ENCODE measurements at places on chromosomes 3 and 15. TPM values are rescaled to one million over a fixed set of nuclear protein-coding genes. Genes with fewer than 3 reads are reported as not detected.

DNA sequence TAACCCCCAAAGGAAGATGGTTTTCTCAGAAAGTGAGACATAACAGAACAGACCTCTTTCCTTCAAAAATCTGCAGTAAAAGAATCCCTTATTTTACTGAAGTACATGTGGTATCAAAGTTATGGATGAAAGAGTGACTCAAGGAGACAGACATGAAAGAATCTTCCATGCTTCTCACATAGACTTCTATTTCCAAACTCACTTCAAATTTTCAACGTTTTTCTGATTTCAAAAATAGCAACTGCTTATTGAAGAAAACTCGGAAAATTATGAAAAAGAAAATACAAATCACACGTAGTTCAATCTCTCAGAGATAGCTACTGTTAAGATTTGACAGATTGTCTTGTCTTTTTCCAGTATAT lies 39.8 kb upstream of the TRA2B start:
- H3K27me3 ChIP-seq = no peaks in the 10 kb centered on the region
- H3K36me3 ChIP-seq = peaks cover 3% of the 10 kb centered on the region
- no peak for DNase-seq

GRCh38 chr15:65743637-65744252 lies 48.3 kb downstream of the DENND4A start:
- H3K27ac ChIP-seq = no peak overlapping the region
- H3K4me1 ChIP-seq = no peaks in the 10 kb centered on the region
- no peaks in the 10 kb centered on the region for H3K27me3 ChIP-seq
- H3K36me3 ChIP-seq = peaks cover 1% of the 10 kb centered on the region
- H3K4me3 ChIP-seq = no peak overlapping the region

- no peak overlapping the region for H3K27ac ChIP-seq
- no peak for DNase-seq
- H3K36me3 ChIP-seq = peaks cover 8% of the 10 kb centered on the region
- peaks cover 24% of the 10 kb centered on the region for H3K27me3 ChIP-seq
These were observed 25.1 kb upstream of the CD200R1L start for GRCh38 chr3:112871735-112872134.

DNA sequence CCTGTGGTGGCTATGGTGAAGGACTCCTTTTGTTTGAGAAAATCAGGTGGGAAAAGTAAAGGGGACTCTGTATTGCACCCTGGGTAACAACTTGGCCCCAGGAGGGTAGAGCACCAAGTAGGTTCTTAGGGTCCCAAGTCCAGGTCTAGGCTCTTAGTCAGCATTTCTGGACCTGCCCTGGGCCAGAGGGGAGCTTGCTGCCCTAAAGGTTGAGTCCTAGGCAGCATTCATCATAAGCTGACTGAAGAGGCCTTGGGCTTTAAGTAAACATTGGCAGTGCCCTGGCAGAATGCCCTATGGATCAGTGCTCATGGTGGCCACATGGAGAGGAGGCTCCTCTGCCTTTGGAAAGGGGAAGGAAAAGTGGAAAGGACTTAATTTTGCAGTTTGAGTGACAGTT lies 268.5 kb upstream of the CTNNB1 start:
- H3K27ac ChIP-seq = no peak overlapping the region
- no peak overlapping the region for H3K4me3 ChIP-seq
- H3K4me1 ChIP-seq = no peaks in the 10 kb centered on the region
- no peak for DNase-seq
- peaks cover 2% of the 10 kb centered on the region for H3K27me3 ChIP-seq

GRCh38 chr3:109851854-109852253 lies 514.5 kb upstream of the DPPA4 start:
- H3K4me1 ChIP-seq = peaks cover 4% of the 10 kb centered on the region
- no peak overlapping the region for H3K27ac ChIP-seq
- no peaks in the 10 kb centered on the region for H3K27me3 ChIP-seq
- DNase-seq = no peak
- H3K36me3 ChIP-seq = peaks cover 14% of the 10 kb centered on the region

- H3K27ac ChIP-seq = peak overlapping the region; percentile 93
- peaks cover 80% of the 10 kb centered on the region for H3K4me1 ChIP-seq
- H3K4me3 ChIP-seq = peak overlapping the region; percentile 85
- H3K27me3 ChIP-seq = no peaks in the 10 kb centered on the region
- DNase-seq = peak; percentile 93
These were observed 525 bp downstream of the NPTN start for GRCh38 chr15:73632670-73633058.

DNA sequence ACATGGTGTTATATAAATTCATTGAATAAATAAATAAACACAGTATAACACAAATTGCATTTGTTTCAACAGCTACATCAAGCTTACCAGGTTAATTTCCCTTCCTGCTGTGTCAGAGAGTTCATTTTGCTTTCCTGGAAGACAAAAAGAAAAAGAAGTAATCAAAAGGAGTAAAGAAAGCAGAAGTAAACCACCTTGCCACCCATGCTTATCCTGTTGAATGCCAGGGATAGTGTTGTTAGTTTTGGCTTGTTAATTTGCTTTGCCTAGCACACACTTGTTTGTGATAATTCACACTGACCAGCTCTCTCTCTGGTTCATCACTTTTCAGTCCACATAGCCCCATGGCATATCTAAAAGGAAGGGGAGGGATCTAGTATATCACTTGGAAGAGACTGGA lies 29.6 kb downstream of the BTLA start:
- no peaks in the 10 kb centered on the region for H3K36me3 ChIP-seq
- no peak for DNase-seq
- peak overlapping the region; percentile 76 for H3K27ac ChIP-seq
- no peak overlapping the region for H3K4me3 ChIP-seq
- H3K4me1 ChIP-seq = peaks cover 26% of the 10 kb centered on the region

DNA sequence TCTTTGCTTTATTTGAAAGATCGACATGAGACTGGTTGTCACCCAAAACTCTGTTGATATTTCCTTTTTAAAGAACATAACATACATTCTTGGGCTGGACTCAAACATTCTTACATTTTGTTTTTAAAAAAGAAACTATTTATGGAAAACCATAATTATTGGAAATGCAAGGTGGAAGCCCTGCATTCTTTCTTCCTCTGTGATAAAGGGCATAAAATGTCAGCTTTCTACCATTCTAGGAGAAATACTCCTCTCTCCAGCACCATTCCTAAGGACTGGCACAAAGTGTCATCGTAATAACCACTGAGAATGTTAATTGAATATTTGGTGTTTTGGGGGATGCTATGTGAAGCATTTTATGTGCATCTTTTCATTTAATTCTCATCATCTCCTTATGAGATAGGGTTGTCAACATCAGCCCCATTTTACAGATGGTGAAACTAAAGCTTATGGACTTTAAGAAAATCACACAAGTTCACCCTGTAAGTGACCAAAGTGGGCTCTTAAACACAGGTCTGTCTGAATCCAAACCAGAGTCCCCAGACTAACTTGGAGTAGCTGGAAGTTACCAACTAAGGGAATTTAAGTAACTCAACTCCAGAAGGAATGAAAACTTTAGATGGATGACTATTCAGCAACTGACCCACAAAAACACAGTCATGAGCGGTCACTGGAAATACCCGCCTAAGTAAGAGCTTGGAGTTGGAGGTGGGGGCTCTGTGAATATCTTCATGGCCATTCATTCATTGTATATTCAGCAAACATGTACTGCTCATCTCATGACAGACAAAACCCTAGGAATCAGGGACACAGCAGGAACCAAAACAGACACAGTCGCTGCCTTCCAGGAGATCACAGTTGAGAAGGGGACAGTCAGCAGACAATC lies 45.9 kb upstream of the LMCD1 start:
- H3K27me3 ChIP-seq = no peaks in the 10 kb centered on the region
- no peak for DNase-seq
- peaks cover 91% of the 10 kb centered on the region for H3K4me1 ChIP-seq
- peak overlapping the region; percentile 95 for H3K27ac ChIP-seq

DNA sequence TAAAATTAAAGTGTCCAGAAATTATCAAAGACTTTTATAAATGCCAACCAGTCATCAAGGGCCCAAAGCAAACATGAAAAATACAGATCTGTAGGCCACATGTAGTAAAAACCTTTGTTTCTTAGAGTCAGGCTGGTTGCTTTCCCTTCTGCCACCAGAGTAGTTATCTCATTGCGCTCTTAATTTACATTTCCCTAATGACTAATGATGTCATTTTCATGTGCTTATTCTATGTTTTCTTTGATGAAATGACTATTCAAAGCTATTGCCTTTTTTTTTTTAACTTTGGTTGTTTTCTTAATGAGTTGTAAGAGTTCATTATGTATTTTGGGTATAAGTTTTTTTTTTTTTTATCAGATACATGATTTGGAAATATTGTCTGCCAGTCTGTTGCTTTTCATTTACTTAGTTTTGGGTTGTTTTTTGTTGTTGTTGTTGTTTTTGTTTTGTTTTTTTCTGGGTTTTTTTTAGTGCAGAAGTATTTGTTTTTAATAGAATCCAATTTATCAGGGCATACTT lies 140.6 kb downstream of the HCN4 start:
- no peaks in the 10 kb centered on the region for H3K27me3 ChIP-seq
- no peak for DNase-seq
- no peak overlapping the region for H3K4me3 ChIP-seq
- H3K36me3 ChIP-seq = peaks cover 11% of the 10 kb centered on the region

DNA sequence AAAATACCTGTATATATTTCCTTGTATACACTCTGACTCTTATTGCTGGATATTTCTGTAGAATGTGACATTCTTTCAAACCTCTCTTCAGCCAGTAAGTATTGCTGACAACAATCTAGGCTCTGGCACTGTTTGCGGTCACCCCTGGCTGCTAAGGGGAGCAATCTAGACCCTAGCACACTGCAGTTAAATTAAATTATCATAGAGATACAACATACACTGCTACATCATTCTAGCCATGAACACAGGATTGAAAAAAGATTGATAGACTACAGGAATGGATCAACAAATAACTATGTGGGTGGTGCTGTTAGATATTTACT lies 108.7 kb upstream of the MEIS2 start:
- no peaks in the 10 kb centered on the region for H3K36me3 ChIP-seq
- peaks cover 12% of the 10 kb centered on the region for H3K27me3 ChIP-seq
- H3K4me3 ChIP-seq = no peak overlapping the region
- H3K4me1 ChIP-seq = no peaks in the 10 kb centered on the region
- H3K27ac ChIP-seq = no peak overlapping the region

DNA sequence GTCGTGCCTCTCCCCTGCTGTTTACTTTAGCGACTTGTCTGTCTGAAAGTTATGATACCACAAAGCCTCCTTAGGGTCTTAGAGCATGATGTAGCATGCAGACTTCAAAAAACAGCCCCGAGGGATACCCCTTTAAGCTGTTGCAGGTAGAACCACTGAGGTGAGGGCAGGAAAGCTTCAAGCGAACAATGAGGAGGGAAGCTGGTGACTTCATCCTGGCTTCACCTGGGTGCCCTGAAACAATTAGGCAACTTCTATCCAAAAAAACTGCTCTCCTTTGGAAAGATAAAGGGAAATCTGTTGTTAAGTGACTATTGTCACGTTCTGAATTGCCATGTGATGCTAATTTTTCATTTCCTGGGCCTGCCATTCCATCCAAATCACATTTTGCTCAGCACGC lies 231.6 kb downstream of the SOX2 start:
- H3K4me3 ChIP-seq = no peak overlapping the region
- H3K36me3 ChIP-seq = no peaks in the 10 kb centered on the region
- H3K27me3 ChIP-seq = peaks cover 12% of the 10 kb centered on the region
- no peaks in the 10 kb centered on the region for H3K4me1 ChIP-seq
- no peak for DNase-seq
- no peak overlapping the region for H3K27ac ChIP-seq

GRCh38 chr3:154102225-154102624 lies 19.0 kb upstream of the ARHGEF26 start:
- no peak overlapping the region for H3K4me3 ChIP-seq
- H3K4me1 ChIP-seq = no peaks in the 10 kb centered on the region
- no peak for DNase-seq
- H3K36me3 ChIP-seq = no peaks in the 10 kb centered on the region
- no peaks in the 10 kb centered on the region for H3K27me3 ChIP-seq

DNA sequence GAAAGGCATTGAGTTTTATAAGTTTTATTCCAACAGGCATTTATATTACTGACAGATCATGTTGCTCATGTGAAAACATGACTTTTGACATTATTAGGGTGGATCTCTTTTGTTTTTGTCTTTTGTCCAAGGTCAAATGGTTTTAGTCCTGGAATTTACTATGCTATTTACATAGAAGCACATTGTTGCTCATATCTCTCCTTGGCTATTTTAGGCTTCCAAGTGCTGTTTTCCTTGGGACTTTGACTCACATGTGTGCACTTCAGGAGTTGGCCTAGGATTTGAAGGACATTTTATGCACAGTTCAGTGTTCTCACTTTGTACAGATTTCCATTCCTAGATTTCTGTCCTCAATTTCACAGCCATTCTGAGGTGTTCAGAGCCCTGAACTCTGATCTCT lies 225.7 kb downstream of the PYDC2 start:
- no peak for DNase-seq
- no peak overlapping the region for H3K4me3 ChIP-seq
- no peaks in the 10 kb centered on the region for H3K36me3 ChIP-seq
- H3K27ac ChIP-seq = no peak overlapping the region

GRCh38 chr3:126108676-126109050 lies 24.7 kb upstream of the SLC41A3 start:
- no peak overlapping the region for H3K27ac ChIP-seq
- H3K4me1 ChIP-seq = no peaks in the 10 kb centered on the region
- no peak for DNase-seq
- no peaks in the 10 kb centered on the region for H3K27me3 ChIP-seq
- no peaks in the 10 kb centered on the region for H3K36me3 ChIP-seq

- no peak for DNase-seq
- no peak overlapping the region for H3K4me3 ChIP-seq
- H3K4me1 ChIP-seq = peaks cover 93% of the 10 kb centered on the region
These were observed 18.9 kb downstream of the VGLL4 start for GRCh38 chr3:11624704-11625375.

DNA sequence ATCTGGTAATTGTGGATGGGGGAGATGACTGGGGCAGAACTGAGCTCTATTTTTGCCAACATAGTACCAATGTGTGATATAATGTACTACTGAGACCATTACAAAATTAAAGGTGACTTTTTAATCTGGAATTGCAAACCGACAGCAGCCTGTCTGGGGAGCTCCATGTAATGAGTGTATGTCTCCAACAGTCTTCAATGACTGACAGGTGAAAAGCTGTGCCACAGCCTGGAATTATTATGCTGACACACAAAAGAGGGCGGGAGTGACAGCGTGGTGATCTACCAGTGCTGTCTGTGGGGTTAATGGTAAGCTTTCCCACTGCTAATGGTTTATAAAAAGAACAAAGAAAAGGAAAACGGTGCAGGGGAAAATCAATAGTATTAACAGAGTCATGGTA lies 143.4 kb downstream of the CLSTN2 start:
- no peak overlapping the region for H3K4me3 ChIP-seq
- H3K27me3 ChIP-seq = no peaks in the 10 kb centered on the region
- H3K36me3 ChIP-seq = no peaks in the 10 kb centered on the region
- H3K27ac ChIP-seq = no peak overlapping the region

GRCh38 chr3:27354588-27355203 lies 14.5 kb downstream of the NEK10 start:
- H3K4me1 ChIP-seq = peaks cover 22% of the 10 kb centered on the region
- no peak for DNase-seq
- H3K27me3 ChIP-seq = no peaks in the 10 kb centered on the region
- no peaks in the 10 kb centered on the region for H3K36me3 ChIP-seq

The MFGE8 gene
- 287 TPM for total RNA-seq

The ALDH1A3 gene
- total RNA-seq = not detected

The GJD2 gene
- not detected for total RNA-seq

The SLC15A2 gene
- total RNA-seq = 0.92 TPM

Measured in chondrocyte (in vitro differentiated cells).